Hypothalamus (tissue), 51 donors: ENCODE measurements at places on chromosomes 4 and X.

- DNase-seq = no peak
These were observed 1.5 kb downstream of the USP38 start for GRCh38 chr4:143186212-143186611.

- no peak for DNase-seq
These were observed 57.7 kb upstream of the TENM3 start for GRCh38 chr4:182185491-182185890.

DNA sequence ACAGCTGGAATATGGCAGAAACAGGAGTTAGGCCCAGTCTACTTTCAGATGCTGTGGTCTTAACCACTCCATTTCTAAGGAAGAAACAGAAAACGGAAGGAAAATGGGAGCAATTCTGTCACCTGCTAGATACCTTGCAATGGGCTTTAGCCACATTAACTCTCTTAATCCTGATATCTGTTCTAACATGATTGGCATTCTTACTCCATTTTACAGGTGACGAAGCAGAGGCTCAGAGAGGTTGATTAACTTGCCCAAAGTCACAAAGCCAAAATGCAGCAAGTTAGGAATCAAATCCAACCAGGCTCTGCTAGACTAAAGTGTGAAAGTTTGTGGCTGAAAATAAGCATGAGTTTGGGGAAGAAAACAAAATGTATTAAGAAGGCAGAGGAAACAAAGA, 196.9 kb downstream of the MAML3 start:
- no peak for DNase-seq

GRCh38 chrX:10110316-10110935, 46.3 kb upstream of the CLCN4 start:
- no peak for DNase-seq

- DNase-seq = no peak
These were observed 17.5 kb upstream of the SH3KBP1 start for GRCh38 chrX:19904778-19905367.

- DNase-seq = no peak
These were observed 140.3 kb downstream of the PJA1 start for GRCh38 chrX:69024931-69025330.

DNA sequence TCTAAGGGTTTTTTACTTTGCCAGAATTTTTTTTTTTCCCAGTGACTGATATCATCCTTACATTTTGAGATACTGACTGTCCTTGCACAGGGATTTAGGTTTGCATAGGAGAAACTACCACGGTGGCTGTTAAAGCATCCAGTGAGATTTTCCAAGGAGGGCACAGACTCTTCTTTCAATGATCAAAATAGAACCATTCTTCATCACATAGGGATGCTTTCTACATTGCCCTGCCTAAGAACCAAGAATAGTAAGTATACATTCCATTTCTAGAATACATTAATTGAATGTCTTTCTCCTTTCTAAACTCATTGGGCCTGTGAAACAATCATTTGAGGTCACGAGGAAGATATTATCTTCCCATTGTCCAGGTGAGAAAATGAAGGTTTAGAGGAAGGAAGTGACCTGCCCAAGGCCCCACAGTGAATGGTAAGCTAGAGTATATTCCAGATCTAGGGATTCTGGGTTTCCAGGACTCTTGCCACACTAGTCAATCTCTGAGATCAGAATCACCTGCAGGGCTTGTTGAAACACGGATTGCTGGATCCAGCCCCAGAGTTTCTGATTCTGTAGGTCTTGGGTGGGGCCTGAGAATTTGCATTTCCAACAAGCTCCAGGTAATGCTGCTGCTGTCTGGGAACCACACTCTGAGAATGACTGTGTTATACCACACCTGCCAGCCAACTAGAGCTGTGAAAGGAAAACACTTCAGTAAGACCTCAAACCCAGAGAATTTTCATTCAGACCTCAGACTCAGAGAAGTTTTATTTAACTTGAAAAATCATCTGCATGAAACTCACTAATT, 17.7 kb upstream of the TMEM154 start:
- no peak for DNase-seq

GRCh38 chrX:133783274-133783673, 202.1 kb downstream of the GPC3 start:
- DNase-seq = no peak

DNA sequence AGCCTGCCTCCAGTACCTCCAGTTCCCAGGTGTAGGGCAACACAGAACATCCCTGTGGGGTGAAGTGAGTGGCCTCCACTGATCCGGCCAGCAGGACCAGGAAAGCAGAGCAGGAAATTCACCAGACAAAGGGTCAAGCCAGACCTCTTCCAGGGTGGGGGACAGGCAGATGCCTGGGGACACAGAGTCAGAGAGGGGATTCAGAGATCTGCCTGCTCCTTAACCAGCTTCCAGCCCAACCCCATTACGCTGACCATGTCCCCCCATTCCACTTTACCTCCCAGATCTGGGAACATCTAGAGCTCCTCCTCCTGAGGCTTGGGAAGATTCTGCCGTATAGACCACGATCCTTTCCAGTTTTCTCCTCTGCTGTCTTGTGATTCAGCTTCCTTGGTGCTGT, 72.9 kb upstream of the MTM1 start:
- no peak for DNase-seq

GRCh38 chr4:141724646-141725045, 88.3 kb downstream of the IL15 start:
- no peak for DNase-seq

- DNase-seq = no peak
These were observed 84.4 kb downstream of the HTRA3 start for GRCh38 chr4:8353912-8354453.

DNA sequence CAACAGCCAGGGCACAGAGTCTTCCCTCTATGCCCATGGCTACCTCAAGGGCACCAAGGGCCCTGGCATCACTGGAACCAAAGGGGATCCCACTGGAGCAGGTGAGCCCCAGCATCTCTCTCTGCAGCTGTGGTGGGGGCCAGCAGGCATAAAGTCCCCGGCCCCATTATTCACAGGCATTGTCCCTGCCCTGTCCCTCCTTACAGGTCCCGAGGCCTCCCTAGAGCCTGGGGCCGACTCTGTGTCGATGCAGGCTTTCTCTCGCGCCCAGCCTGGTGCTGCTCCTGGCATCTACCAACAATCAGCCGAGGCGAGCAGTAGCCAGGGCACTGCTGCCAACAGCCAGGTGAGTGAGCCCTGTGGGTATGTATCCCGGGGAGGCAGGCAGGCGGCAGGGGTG, 12.3 kb upstream of the UBA1 start:
- DNase-seq = no peak

DNA sequence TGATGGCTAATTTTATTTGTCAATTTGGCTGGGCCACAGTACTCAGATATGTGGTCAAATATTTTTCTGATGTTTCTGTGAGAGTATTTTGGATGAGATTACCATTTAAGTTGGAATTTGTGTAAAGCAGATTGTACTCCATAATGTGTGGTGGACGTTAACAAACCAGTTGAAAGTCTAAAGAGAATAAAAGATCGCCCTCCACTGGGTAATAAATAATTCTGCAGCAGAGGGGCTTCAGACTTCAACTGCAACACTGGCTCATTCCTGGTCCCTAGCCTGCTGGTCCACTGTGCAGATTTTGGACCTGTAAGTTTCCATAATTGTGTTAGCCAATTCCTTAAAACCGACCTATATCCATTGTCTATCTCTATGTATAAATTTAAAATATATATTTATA, 540.3 kb downstream of the PCDH18 start:
- DNase-seq = no peak

GRCh38 chr4:105154576-105154975, 7.9 kb downstream of the TET2 start:
- DNase-seq = no peak

- DNase-seq = no peak
These were observed 230.9 kb downstream of the ANTXR2 start for GRCh38 chr4:79842162-79842561.

GRCh38 chrX:18448416-18448815, 23.0 kb downstream of the CDKL5 start:
- DNase-seq = no peak

DNA sequence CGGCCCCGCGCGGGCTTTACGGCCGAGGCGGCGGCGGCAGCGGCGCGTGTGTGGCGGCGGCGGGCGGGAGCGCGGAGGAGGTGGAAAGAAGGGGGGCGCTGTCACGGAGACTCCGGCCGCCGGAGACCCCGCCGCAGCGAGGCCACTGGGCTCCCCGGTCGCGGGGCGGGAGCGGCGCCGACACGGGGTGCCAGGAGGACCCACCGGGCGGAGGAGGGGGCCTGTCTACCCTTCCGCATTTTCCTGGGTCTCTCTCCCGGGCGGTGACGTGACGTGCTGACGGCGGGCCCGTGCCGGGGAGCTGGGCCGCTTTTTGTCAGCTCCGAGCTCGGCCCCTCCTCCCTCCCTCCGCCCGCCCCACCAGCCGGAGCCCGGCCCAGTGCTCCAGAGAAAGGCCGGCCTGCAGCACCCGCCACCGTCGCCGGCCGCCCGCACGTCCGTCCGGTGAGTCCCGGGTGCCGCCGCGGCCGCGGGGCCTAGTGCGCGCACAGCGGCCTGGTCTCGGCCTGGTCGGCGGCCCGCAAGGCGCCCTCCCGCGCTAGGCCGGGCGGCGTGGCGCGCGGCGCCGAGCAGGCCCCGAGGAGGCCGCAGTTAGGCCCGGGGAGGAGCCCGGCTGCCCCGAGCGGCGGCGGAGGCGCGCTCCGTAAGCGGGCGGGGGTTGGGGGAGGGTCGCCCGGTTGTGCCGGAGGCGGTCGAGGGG, at the start of gene ZFX:
Gene ZFX (plus strand): TSS at position 379 of the 700 bp plus-strand sequence. CDS start 23,014 bp downstream, outside the sequence.
- peak; percentile 30 for DNase-seq

GRCh38 chrX:115023139-115023538, 5.7 kb upstream of the IL13RA2 start:
- DNase-seq = no peak

- no peak for DNase-seq
These were observed 812.1 kb upstream of the INTU start for GRCh38 chr4:126820631-126821030.

- DNase-seq = no peak
These were observed 104.3 kb downstream of the APBB2 start for GRCh38 chr4:41110050-41110449.

DNA sequence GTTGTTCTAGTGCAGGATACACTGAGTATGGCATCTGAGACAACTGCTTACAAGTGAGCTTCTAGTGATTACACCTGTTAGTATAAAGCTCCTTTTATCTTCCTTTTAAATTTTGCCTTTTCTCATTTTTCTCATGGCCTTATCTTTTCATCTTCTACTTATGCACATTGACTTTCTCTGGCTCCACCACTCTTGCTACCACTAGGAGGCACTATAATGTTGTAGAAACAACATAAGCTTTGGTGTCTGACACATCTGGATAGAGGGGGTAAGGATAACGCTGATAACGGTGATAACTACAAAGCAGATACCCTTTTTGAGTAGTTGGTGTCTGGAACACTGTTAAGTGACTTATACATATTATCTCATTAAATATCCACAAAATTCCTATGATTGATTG, 187.4 kb upstream of the TEX13C start:
- no peak for DNase-seq

DNA sequence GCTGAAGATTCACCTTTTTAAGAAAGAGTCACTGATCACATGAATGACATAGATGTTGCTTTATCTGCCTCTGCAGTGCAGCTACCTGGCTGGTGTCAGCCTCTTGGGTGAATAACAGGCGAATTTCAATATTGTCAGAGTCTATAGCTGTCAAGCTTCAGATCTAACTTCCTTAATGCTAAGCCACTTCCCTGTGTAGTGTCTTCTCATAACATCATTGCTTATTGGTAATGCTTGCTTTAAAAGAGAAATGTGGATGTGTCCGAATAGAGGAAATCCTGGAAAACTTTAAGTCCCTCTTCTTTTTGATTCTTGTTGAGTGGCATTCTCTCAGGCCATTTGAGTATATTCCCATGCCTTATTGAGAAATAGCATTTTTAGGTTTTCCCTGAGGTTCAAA, 7.3 kb upstream of the IGFBP7 start:
- no peak for DNase-seq

DNA sequence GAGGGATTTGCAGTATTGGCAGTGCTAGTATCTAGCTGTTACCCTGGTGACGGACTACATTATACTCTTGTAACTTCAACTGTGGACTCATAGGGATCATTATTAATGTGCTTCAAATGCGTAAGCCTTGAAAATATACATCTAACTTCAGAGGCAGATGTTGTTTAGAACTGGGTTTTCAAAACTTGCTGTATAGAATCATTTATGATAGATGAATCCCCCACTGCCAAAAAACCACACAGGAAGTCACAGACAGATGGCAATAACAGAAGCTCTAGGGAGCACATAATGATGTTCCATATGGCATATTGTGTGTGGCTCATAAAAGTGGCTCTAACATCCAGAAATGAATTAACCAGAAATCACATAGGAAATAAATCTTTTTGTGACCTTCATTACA, 62.3 kb upstream of the RELL1 start:
- DNase-seq = no peak

DNA sequence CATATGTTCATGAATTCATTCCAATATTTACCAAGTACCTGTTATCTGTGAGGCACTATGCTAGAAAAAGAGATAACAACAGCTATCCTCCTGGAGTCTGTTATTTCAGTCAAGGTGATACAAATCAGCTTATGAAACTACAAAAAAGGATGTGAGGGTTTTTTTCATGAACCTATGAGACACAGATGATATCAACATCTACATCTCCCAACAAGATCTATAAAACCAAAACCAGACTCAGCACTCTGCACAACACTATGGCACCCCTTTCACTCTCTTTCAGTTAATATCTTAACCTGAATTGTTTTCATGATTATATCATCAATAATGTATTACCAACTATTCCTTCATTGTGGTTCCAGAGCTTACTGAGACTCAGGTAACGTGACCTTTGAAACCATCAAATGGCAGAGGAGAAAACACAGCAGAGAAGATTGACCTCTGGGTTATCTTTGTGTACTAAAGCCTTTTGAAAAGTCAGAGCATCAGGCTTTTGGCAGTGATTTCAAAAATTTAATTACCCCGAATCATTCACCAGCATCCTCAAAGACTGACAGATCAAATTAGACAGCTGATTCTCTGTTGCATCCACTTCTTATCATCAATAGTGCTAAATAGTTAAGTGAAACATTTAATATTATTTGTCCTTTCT, 244.6 kb upstream of the FTHL17 start:
- no peak for DNase-seq

DNA sequence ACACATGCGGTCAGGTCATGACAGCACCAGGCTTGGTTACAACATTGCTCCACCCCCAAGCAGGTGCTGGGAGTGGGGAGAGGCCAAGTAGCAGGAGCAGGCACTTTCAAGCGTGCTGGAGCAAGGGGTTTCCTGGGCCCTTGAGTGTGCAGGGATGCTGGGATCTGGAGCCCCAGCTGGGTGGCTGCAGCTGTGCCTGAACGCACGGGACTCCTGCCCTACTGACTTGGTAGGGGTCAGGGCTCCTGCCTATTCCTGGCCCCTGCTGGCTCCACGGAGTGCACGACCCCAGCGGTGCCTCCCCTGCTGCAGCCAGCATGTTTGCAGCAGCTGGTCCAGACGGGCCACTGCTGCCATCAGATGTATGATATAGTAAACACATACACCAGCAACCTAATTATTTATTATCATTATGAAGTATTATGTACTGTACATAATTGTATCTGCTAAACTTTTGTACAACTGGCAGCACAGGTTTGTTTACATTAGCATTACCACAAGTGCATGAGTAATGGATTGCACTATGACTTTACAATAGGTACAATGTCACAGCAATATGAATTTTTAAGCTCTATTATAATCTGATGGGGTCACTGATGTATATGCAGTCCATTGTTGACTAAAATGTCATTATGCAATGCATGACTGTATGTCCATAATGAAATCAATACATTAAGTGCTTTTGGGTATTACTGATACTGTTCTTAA, 620.6 kb downstream of the RAPGEF2 start:
- DNase-seq = no peak
